ENCODE measurements at places on chromosomes 7 and 10.

DNA sequence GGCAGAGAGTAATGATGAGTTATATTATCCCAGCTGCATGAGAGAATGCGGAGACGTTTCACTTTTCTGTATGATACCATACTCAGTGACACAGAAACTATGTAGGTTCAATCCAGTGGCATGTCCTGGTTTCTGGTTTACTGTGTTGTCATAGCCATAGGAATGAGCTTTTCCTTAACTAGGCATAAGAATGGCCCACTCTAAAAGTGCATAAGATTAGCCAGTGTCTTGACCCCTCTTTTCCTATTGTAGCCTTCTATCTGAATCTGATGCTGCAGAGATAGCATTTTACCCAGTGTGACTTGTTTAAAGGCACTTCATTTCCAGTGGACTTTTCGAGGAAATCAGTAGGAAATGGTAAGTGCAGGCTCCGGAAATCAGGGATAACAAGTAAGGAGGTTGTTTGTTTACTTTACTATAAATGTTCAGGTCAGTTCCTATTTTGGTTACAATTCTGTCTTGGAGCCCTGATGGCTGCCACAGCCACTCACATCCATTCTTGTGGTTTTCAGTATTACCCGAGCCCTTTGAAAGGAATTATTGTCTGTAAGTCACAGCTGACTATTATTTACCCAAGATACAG lies 70.5 kb downstream of the SEMA3A start:
- DNase-seq = no peak

GRCh38 chr7:135769005-135769802 lies 20.6 kb upstream of the FAM180A start:
- no peak for DNase-seq

DNA sequence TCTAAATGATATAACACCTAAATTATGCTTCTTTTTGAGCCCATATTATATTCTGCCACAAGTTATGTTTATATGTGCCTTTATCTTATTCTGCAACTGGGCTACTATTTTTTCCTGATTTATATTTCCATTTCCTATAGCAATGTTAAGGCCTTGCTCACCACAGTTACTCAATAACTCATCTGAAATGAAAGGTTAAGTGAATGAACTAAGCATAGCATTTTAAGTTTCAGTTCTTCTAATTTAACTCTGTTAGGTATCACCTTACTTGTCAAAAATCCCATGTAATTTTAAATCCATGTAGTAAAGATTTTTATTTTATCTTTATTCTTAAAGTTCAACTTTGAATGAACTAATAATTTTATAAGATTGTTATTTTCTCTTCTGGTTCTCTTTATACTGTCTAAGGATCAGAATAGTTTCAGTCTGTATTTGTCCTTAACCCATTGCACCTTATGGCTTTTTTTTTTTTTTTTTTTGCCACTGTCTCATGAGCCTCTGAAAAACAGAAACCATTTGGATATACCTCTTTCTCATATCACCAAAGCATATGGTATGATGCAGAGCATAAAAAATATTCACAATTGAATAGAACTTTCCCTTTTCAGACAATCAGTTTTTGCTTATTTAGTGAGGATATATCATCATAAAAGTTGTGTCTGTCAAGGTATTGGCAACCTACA lies 301.8 kb upstream of the ZWINT start:
- no peak for DNase-seq

DNA sequence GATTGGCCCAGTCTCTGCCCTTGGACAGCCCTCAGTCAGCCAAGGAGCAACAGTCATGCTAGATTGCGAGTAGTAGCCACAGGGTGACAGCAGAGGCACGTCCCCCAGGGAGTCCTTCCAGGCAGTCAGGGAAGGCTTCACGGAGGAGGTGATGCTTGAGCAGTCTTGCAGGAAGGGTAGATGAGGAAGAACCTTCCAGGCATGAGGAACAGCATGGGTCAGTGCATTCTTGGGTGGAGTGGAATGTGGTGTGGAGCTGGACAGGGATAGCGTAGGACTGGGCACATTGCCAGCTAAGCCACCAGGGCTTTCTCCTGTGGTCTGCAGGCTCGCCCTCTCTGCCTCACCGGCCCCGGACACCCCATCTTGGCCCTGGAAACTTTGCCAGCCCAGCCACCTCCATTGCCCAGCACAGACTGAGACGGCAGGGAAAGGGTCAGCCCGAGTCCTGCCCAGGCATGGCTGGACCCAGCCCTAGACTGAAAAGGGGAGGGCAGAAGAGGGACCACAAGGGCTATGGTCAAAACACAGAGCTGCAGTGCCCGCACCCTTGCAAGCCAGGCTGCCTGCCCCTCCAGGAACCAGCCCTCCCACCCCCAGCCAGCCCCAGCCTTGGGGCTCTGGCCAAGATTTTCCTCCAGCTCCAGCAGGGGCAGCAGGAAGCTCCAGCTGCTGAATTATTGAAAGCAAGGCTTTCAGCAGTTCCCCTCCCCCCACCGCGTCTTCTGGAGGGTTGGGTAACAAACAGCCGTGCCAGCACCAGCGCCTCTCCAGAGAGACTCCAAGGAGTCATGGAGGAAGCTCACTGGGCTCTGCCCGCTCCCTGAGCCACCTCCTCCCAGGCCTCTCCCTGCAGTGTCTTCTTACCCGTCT lies 18.7 kb downstream of the SRRM3 start:
- no peak for DNase-seq

- no peak for DNase-seq
Observed at GRCh38 chr10:35916791-35917190, 274.7 kb upstream of the FZD8 start.

DNA sequence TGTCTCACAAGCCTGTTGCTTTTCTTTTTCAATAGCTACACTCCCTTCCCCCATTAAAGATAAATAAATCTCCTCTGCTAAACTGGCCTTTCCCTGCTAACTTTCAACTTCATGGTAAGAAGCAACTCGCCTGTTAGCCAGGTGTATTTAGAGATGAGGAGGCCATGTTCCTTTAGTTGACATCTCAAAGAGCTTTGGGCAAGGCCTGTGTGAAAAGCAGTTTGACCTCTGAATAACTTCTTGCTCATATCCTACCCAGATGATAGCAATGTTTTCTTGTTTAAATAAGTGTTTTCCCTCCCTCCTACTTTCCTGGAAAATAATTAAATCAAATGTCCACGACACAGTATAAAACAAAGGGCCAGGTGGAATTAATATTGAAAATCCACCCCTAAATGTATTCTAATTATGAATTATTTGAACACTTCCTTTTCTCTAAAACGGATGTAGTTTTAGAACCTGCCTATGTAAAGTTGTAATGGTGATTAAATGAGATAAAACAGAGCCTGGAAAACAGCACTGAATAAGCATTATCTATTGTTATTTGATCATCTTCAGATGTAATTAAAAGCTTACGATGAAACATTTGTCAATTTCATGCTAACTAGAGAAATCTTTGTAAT lies 78.5 kb downstream of the HGF start:
- no peak for DNase-seq

- no peak for DNase-seq
Observed at GRCh38 chr7:43694399-43694748, 34.9 kb downstream of the COA1 start.

- no peak for DNase-seq
Observed at GRCh38 chr10:132709471-132709951, 76.4 kb downstream of the NKX6-2 start.

GRCh38 chr7:76155938-76156337 lies 45.8 kb upstream of the SRRM3 start:
- DNase-seq = no peak

GRCh38 chr10:46022978-46023702 lies 7.3 kb downstream of the NCOA4 start:
- peak; percentile 70 for DNase-seq

DNA sequence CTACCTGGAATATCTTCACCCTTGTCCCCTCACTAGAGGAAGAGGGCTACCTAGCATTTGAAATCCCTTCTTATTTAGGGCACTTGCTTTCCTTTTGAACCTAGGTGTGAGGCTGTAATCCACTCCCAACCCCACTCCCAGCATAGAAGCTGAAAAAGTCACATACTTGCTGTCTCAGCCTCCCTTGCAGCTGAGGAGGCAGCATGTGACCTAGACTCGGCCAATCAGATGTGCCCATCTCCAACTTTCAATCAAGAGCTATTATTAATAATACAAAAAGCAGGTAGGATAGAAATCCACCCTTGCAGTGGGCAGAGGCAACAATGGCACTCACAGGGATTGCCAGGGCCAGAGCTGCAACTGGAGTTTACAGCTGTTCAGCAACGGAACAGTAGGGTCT lies 70.7 kb downstream of the DNAJC12 start:
- DNase-seq = no peak

DNA sequence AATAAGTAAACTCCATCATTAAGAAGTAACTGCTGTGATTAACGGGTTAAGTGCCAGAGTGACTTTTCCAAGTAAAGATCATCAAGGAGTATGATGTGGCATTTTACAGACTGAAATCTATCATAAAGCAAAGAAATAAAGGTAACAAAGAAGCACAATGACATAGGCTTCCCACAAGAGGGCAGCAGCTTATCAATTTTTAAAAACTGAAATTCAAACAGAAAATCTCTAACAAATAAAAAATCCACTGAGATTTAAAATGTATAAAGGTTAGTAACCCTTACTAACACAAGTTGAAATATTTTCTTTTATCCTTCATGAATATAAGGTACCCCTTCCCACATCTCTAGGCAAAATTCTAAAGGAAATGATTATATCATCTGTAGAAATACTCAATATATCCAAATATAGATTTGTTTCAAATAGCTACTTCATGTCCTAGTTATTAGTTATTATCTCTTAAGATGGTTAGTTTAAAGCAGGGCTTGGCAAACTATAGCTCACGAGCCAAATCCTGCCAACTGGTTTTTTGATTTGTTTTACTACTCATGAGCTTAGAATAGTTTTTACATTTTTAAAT lies 29.2 kb downstream of the FAM3C start:
- peak; percentile 35 for DNase-seq

GRCh38 chr7:136105191-136105590 lies 128.0 kb upstream of the MTPN start:
- DNase-seq = no peak

- DNase-seq = no peak
Observed at GRCh38 chr7:47873762-47874161, 74.5 kb downstream of the PKD1L1 start.

DNA sequence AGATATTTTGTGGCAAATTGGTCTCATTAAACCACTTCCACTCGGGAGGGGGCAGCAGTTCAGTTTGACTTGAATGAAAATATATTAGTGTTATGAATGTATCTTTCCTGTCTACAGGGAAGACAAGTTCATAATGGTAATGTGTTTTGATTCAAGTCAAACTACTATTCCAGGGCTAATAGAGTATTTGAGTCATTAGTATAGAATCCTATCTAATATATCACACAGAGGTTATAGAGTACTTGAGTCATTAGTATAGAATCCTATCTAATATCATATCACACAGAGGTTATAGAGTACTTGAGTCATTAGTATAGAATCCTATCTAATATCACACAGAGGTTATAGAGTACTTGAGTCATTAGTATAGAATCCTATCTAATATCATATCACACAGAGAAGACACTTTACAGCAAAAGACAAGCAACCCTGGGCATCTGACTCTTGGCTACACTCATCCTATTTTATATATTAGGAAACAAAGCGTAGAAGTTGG lies 199.7 kb upstream of the MAGI2 start:
- no peak for DNase-seq

DNA sequence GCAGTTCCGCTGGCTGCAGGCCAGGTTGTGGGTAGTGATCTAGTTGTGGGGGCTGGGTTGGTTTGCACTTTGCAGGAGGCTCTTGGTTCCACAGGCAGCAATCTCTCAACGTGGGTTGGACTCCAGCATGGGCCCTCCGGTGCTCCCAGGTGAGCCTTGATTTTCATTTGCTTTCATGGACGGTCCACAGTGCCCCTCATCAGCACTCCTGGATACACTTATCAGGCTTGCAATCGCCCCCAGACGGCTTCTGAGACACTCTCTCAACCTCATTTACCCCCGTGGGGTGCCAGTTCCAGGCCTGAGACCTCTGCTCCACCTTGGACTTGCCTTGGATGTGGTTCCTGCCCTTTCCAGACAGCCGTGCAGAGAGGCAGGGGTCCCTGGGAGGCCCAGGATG lies 31.3 kb upstream of the ZNF273 start:
- no peak for DNase-seq

DNA sequence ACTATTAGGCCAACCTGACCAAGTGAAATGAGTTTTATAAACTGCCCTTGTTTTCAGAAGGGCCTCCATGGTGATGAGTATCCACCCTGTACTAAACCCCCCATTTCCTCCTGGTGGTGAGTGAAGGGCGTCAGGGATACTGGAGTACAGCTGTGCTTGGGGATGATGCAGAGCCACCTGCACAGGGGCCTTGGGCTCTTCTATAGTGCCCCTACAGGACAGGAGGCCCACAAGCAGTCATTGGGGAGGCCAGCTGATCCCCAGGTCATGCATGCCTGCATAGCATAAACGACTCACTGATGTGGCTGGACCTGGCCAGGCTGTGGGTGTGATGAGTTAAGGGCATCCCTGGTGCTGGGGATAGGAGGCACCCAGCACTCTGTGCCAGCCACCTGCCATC lies 114.1 kb upstream of the CELF2 start:
- DNase-seq = no peak

DNA sequence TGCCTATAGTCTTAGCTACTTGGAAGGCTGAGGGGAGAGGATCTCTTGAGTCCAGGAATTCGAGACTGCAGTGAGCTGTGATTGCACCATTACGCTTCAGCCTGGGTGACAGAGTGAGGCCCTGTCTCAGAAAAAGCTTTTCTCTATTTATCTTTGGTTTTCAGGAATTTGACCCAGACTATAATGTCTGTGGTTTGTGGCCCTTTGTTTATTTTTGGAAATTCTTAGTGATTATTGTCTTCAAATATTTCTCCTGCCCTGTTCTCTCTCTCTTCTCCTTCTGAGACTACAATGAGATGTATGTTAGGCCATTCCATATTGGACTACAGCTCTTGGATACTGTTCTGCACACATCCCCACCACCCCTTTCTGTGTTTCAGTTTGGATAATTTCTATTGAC lies 4.7 kb downstream of the MUC12 start:
- DNase-seq = no peak

DNA sequence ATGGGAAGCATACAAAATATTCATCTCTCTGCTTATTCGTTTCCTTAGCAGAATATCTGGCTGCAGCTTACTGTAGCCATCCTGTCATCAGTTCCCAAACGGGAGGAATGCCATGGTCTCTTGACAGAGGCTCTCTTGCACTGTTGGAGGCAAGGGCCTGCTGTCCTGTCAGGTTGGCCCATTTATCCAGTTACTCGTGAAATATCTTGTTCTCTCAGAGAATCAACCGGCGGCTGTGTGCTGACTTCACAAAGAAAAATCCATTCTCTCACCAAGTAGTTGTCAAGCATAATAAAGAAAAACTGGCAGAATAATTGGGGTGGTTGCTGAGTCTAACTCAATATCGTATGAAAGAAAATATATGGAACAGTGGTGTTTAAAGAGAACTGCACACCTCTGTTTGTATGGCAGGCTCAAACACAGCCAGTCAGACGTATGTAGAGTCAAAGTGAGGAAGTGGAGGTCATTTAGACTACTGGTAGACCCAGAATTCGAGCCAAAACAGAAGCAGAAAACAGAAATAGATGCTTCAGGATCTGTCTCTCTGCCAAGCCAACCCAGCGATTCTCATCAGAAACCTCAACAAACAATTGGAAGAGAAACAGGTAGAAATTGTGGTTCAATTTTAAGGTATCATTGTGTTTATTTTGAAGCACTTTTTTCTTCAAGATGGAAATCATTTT lies 349.2 kb upstream of the PRKCQ start:
- no peak for DNase-seq
